ENCODE measurements at places on chromosomes 13 and 19.

DNA sequence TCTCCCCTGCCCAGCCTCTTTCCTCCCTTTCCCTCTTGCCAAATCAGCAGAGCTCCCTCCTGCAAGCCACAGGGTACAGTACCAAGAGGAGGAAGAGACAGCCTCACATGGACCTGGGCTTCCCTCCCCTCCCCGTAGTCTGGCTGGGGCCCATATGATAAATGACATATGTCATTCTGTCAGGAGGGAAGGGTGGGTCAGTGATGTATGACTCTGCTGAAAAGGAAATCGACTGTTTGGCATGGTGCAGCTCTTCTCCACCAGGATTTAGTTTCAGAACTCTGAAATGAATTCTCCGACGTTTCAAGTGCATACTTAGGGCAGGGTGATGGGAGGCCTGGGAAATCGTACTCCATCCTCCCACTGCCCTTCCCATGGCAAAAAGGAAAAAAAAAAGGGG, 9.8 kb downstream of the TSHZ3 start:
- DNase-seq = no peak

DNA sequence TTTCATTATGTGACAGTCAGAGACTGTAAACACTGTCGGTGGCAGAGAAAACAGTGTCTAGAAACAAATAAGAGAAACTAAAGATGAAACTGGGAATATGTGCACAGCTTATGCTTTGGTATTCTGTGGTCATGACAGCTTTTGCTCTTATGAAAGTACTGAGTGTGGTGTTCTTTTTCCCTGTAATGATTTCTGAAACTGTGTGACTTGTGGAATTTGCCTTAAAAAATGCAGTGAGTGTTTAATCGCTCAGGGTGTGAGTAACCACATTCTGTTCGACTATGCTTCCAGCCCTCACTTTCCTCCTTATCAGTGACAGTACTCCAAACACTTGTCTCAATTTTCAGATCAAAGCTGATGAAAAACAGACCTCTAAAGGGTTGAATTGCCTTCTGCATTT, 66.9 kb upstream of the DIAPH3 start:
- DNase-seq = peak; percentile 8

DNA sequence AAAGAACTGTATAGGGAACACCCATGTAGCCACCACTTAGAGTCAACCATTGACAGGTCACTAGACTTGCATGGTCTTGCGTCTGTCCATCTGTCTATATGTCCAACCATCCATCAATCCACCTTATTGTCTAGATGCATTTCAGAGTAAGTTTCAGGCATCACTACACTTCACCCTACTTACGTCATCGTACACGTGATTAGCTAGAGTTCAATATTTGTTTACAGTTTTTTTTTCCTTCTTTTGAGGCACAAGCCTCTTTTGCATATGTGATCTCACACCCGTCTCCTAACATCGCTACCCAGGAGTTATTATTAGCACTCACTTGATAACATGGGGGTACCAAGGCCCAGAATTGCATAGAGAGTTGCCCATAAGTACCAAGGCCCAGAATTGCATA, 6.9 kb downstream of the CACNG7 start:
- no peak for DNase-seq

- DNase-seq = peak; percentile 97
These were observed 195.6 kb downstream of the GGACT start for GRCh38 chr13:100392709-100393630.

DNA sequence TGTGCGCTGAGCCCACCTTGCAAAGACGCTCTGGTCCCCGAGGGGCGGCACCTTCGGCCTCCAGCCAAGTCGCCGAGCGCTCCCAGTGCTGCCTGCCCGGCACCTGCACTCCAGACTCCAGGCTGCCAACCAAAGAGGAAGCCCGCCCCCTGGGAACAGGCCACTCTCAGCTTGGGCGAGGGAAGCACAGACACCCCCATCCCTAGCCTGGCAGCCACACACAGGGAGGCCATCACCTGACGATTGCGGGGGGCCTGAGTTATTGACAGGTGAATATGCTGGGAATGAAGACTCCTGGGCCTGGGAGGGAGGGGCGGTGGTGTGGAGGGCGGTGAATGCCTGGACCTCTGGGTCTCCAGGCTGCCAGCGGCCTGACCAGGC, 10.3 kb upstream of the ZNF492 start:
- no peak for DNase-seq

GRCh38 chr13:21225082-21225481, 48.6 kb downstream of the MRPL57 start:
- DNase-seq = no peak

- DNase-seq = no peak
These were observed 33.1 kb upstream of the CEBPA start for GRCh38 chr19:33335446-33335845.

GRCh38 chr19:58317476-58318072, 9.2 kb upstream of the ZSCAN22 start:
- peak; percentile 13 for DNase-seq

DNA sequence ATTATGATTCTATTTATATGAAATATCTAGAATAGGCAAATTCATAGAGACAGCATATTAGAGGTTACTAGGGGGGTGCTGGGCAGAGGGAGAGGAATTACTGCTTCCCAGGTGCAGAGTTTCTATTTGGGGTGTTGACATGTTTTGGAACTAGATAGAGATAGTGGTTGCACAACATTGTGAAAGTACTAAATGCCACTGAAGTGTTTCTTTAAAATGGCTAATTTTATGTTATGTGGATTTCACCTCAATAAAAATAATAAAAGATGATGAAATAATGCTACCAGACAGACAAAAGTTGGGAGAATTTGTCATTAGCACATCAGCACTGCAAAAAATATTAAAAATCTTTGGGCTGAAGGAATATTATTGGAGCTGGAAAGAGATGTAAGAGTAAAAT, 63.4 kb downstream of the SLC6A16 start:
- DNase-seq = no peak

- DNase-seq = no peak
These were observed 1.3 kb upstream of the IRF2BP1 start for GRCh38 chr19:45887200-45887710.
